Stimulated activated CD4-positive, alpha-beta T cell treated with anti-CD3 and anti-CD28 coated beads, Interleukin-1b, Interleukin-23, amount 100 ng/mL, for 1 hour (primary cell): ENCODE measurements at places on chromosomes 2 and 18.

GRCh38 chr2:127423478-127423843, 5.2 kb downstream of the PROC start:
- DNase-seq: no peak

- no peak for DNase-seq
Measured at GRCh38 chr18:24033641-24034412, 19.3 kb downstream of the TTC39C start.

- no peak for DNase-seq
Measured at GRCh38 chr2:218963601-218964000, 4.1 kb downstream of the CDK5R2 start.

- no peak for DNase-seq
Measured at GRCh38 chr18:59752666-59753065, 55.4 kb upstream of the CCBE1 start.

DNA sequence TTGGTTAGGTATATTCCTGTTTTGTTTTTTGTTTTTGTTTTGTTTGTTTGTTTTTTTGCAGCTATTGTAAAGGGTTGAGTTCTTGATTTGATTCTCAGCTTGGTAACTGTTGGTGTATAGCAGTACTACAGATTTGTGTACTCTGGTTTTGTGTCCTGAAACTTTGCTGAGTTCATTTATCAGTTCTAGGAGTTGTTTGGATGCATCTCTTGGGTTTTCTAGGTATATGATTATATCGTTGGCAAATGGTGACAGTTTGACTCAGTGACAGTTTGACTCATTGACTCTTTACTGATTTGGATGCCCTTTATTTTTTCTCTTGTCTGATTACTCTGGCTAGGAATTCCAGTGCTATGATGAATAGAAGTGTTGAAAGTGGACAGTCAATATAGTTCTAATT, 53.7 kb downstream of the APLF start:
- no peak for DNase-seq

DNA sequence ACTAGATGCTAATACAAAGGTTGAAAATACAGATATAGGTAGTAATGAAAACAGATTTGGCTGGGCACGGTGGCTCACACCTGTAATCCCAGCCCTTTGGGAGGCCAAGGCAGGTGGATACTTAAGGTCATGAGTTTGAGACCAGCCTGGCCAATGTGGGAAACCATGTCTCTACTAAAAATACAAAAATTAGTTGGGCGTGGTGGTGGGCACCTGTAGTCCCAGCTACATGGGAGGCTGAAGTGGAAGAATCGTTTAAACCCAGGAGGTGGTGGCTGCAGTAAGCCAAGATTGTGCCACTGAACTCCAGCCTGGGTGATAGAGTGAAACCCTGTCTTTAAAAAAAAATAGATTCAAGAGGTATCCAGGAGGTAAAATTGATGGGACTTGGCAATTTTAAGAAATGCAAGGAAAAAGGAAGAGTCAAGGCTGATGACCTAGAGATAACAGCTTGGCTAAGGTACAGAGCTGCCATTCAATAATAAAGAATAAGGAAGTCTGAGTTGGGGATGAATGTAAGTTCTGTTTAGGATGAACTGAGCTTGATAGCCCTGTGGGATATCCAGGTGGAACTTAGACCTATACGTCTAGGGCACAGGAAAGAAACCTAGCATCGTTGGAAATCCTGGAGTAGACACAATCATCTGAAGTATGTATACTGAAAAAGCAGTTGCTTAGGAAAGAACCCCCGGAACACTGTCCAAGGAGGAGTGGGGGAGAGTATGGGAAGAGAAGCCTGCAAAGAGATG, 9.1 kb downstream of the MAT2A start:
- DNase-seq: no peak

GRCh38 chr2:19883486-19883885, 18.3 kb downstream of the TTC32 start:
- no peak for DNase-seq

- DNase-seq: no peak
Measured at GRCh38 chr18:24878289-24878688, 417.9 kb downstream of the HRH4 start.

- no peak for DNase-seq
Measured at GRCh38 chr2:176272870-176273459, 3.7 kb downstream of the MTX2 start.

GRCh38 chr2:98654699-98655495, 46.5 kb downstream of the UNC50 start:
- no peak for DNase-seq

- DNase-seq: no peak
Measured at GRCh38 chr2:3102922-3103569, 274.6 kb downstream of the EIPR1 start.

- no peak for DNase-seq
Measured at GRCh38 chr2:196142825-196143224, 28.6 kb downstream of the STK17B start.

- no peak for DNase-seq
Measured at GRCh38 chr2:170394641-170395387, 216.9 kb downstream of the MYO3B start.

DNA sequence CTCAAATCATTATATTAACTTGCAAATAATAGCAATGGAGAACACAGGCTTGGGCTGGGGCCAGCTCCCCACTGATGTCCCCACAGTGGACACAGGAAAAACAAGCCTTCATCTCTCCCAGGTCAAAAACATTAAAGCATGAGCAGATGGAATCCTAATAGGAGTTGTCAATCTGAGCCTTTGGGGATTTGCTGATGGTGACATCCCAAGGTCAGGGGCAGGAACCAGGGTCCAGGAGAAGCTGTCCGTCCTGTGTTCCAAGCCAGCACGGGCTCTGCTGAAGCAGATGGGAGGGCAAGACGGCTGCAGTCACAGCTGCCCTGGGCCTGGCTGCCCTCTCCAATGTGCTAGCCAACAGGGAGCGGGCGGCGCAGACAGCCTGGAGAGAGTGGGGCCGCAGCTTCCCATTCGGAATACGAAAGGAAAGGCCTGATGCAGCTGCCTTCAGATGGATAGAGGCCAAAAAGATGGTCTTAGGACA, 135.5 kb downstream of the NDUFA10 start:
- DNase-seq: no peak

- no peak for DNase-seq
Measured at GRCh38 chr18:40250236-40250635, 1704.8 kb upstream of the PIK3C3 start.

DNA sequence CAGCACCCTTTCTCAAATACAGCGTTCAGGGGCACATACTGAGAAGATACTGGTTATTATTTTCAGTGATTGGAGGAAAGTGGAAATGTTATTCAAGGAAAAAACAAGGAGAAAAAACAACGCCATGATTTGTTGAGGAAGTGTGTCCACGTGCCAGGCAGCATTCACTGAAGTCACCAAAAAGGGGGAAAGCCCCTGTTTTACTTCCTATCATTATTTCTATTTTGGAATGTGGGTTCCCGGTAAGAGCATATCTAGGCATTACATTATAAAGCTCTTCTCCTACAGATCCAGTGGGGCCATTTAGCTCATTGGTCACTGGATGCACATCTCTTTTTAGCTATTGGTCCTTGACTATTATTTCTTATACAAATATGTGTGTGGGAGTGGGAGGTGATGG, 518.7 kb downstream of the TXNL1 start:
- no peak for DNase-seq

DNA sequence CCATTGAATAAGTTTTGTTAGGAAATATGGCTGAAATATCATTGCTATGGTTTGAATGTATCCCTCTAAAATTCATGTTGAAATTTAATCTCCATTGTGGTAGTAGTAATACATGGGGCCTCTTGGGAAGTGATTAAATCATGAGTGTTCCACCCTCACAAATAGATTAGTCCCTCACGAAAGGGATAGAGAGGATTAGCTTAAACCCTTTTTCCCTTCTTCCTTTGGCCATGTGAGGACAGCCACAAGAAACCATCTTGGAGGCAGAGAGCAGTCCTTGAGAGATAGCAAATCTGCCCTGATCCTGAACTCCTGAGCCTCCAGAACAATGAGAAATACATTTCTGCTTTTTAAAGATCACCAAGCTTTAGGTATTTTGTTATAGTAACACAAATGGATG, 274.2 kb downstream of the CDH19 start:
- DNase-seq: no peak

DNA sequence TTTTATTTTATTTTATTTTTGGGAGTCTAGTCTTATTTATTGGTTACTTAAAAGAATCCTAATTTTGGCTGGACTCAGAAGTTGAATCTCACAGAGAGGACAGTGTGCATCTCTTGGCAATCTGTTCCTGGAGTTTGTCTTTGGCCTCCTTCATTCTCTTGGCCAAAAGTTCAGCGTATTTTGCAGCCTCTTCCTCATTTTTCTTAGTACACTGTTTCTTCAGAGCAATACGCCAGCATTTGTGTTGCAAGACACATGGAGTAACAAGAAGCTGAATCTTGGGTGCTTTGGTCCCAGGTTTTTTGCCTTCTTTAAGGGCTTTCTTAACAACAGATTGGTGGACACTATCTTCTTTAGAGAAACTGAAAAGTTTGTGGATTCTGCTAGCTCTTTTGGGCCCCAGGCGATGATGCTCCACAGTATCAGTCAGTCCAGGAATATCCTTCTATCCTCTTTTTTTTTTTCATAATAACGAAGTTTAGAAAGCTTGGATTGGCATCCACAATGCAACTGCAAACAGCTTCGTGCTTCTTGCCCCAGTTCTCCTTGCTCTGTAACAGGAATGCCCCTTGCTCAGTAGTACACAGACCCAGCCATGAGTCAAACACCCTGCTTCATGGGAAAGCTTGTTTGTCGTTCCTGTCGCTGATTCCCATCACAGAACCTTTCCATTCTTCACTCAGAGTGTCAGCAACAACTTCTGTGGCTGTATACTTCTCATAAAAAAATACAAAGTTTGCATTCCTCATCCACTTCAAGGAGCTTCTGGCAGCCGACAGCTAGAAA, 34.8 kb upstream of the RFX8 start:
- no peak for DNase-seq

- DNase-seq: no peak
Measured at GRCh38 chr2:174166261-174166660, 82.1 kb downstream of the OLA1 start.

- DNase-seq: no peak
Measured at GRCh38 chr2:176461809-176462670, 192.8 kb downstream of the MTX2 start.

DNA sequence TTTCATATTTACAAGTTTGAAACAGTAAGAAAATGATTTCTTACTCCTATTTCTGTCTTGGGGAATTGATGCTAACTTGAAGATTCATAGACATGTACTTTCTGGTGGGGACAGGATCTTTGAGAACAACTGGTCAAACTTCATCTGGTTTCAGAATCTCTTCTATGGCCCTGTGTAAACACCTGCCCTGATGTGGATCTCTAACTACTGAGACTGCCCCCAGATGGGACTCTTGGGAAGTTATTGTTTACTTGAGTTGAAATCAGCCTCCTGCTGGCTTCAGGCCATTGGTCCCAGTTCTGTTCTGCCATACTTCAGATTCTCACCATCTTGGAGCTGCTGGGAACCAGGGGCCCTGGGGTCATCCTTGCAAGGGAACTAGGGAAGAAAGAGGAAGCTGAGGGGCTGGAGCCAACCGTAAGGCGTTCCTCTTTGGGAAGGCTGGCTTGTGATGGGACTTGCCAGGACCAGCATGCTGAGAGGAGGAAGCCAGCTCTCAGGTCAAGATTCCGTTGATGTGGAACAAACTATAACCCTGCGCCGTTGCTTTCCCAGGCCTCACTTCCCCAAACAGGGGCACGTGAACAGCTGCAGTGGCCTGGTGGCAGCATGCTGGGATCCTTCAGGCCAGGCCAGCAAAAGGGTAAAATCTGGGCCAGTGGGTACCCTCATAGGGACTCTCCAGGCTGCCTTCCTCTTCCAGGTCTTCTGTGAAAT, 135.5 kb upstream of the CXCR4 start:
- no peak for DNase-seq

- no peak for DNase-seq
Measured at GRCh38 chr2:203886661-203887151, 19.1 kb downstream of the CTLA4 start.

GRCh38 chr2:200625282-200625681, 39.5 kb downstream of the AOX1 start:
- no peak for DNase-seq

- DNase-seq: no peak
Measured at GRCh38 chr2:65130664-65131175, 814 bp upstream of the RAB1A start.

DNA sequence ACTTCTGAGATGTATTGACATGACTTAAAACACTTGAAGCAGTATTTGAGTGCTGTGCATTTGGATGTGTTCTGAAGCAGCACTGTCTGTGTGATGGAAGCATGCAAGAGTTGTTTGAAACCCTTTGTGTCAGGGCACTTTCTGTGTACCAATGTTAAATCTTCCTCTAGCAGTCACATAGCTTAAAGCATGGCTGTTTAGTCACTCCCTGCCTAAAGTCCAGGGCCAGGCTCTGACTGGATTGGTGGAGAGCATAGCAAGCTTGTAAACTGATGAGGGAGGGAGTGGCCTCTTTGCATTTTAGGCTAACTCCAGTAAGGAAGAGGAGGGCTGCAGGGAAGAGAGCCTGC, 73.5 kb downstream of the MYO1B start:
- no peak for DNase-seq

DNA sequence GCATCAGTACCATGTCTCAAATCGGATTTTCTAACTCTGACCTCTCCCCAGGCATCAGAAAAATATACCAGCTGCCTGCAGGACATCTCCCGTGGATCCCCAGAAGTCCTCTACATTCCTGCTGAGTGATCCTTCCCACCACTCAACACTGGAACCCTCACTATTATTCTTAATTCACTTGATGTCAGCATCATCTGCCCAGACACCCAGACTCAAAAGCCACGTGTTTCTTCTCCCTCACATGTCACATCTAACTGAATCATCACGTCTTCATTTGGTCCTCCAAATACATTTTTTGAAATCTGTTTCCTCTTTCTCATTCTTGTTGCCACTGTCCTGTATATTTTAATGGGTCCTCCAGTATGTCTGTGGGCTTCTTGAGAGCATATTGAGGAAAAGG, 218.6 kb downstream of the HRH4 start:
- DNase-seq: no peak

DNA sequence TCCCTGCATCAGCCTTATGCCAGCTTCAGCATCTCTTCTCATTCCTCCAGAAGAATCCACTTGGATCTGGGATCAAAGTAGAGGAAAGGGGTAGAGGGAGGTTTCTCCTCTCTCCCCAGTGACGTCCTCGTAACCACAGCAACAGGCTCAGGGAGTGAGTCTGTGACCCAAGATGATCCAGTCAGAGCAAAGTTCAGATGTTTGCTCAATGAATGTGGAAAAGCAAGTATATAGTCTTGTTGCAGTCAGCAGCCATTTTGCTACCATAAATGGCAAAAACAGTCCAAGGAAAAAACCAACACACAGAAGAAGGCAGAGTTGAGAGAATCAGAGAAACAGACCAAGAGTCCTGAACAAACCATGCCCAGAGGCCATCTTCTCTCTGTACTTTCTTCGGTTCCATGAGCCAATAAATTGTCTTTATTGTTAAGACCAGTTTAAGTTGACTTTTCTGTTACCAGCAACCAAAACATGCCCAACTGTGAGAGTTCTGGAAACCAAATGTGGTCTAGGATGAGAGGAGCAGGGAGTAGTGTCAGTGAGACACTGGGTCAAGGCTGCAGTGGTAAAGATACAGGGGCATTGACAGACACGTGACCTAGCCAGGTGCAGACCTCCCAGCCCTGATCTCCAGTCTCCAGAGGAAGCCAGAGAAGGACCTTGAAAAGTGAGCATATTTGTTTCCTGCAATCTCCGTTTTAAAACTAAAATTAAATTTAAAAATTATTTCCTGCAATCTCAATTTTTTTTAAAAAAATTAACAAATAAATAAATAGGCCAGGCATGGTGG, 3.2 kb upstream of the CXCR1 start:
- DNase-seq: no peak
